ENCODE measurements at places on chromosomes 2 and 18.
A peak's percentile ranks its signal among the peaks of the same experiment; 100 is the strongest.

DNA sequence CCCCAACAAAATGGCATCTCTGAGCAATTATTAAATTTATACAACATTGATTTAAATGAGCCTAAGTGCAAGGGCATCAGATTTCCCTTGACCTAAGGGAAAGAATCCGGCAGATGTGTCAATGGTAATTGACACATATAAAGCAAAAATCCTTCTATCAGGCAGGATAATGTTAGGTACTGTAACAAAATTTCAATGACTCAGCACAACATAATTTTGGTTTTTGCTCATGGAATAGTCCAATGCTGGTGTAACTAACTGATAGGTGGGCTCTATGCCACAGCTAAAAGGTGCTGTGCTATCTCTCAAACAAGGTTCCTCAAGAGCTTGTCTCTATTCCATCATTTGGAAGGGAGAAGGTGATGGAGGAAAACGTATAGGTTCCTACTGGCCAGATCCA is 68.3 kb upstream of the MEIS1 start:
- no peak for DNase-seq

GRCh38 chr2:190553254-190553653 is 18.7 kb upstream of the NEMP2 start:
- no peak for DNase-seq

DNA sequence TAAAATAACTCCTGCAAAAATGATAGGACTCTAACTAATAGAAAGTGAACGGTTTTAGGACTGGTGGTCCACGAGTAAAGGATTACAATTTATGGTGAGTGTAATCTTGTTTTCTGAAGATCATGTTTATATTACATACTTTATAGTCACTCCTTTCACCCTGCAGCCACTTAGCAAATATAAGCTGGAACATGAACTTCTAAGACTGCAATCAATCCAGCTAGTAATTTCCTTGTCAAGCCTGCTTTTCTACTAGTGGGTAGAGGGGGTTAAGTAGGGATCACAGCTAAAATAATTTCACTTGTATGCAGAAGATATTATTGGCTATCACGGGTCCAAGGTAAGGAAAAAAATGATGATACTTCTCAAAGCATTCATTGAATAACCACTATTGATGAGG is 125.5 kb upstream of the NETO1 start:
- no peak for DNase-seq

GRCh38 chr2:187377340-187377739 is 70.7 kb downstream of the CALCRL start:
- no peak for DNase-seq

DNA sequence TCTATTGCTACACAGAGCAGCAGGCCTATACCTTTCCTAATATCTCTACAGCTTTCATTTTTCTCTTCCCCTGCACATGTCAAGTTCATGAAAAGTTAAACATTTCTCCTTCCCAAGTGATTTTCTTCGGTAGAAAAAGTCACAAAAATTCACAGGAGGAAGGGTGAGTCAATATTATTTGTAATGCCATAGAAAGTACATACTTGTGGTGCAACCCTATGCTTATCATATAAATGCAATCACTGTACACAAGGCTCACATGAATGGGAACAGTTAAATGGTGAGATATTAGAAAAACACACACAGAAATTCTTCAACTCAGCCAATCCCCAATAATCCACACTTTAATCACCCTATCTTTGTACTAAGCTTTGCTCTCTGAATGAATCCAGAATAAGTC is 651.6 kb downstream of the LRRTM4 start:
- DNase-seq = no peak

GRCh38 chr18:47898055-47898454 is 32.4 kb downstream of the SMAD2 start:
- DNase-seq = no peak

DNA sequence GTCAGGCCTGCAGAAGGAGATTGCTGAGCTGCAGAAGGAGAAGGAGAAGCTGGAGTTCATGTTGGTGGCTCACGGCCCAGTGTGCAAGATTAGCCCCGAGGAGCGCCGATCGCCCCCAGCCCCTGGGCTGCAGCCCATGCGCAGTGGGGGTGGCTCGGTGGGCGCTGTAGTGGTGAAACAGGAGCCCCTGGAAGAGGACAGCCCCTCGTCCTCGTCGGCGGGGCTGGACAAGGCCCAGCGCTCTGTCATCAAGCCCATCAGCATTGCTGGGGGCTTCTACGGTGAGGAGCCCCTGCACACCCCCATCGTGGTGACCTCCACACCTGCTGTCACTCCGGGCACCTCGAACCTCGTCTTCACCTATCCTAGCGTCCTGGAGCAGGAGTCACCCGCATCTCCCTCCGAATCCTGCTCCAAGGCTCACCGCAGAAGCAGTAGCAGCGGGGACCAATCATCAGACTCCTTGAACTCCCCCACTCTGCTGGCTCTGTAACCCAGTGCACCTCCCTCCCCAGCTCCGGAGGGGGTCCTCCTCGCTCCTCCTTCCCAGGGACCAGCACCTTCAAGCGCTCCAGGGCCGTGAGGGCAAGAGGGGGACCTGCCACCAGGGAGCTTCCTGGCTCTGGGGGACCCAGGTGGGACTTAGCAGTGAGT is 19.4 kb downstream of the FOSL2 start:
- DNase-seq = no peak

GRCh38 chr18:45102863-45103262 is 422.2 kb downstream of the SETBP1 start:
- DNase-seq = no peak

DNA sequence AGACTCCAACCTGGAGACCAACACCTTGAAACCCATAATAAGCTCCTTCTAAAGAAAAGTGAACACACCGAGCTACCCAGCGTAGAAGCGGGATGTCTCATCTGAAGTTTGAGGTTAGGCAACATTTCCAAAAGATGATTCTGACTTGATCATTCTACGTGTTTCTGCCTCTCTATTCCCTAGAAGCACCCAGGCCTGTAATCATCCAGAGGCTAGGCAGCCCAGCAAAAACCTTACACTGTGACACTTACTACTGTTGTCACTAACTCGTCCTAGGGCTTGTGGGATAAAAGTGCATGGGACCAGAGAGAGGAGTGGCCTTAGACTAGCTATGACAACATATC is 1.4 kb downstream of the ZBTB14 start:
- no peak for DNase-seq

DNA sequence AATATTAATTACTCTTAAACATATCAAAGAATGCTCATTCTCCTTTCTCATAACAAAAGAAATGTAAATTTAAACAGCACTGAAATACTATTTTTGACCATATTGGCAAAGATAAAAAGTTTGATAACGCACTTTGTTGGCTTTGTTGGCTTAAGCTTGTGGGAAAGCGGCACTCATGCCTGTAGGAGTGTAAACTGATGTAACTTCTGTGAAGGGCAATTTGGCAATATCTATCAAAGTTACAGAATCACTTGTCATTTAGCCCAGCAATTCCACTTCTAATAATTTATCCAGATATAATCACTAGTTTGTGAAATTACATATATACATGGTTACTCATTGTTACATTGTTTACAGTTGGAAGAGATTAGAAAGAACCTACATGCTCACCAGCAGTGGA is 311.8 kb upstream of the STON1 start:
- no peak for DNase-seq

- DNase-seq = peak; percentile 81
Observed at GRCh38 chr18:54776282-54776977, 51.8 kb upstream of the RAB27B start.

- DNase-seq = no peak
Observed at GRCh38 chr2:102061962-102062795, 70.4 kb downstream of the IL1R2 start.

- no peak for DNase-seq
Observed at GRCh38 chr2:65681503-65681902, 249.1 kb upstream of the SPRED2 start.

GRCh38 chr18:50189160-50189559 is 5.8 kb downstream of the MYO5B start:
- DNase-seq = no peak

- DNase-seq = no peak
Observed at GRCh38 chr2:54594048-54594447, 129.4 kb upstream of the EML6 start.

Measured in AG08396 (cell line).